ENCODE measurements at places on chromosomes 11 and 22. TPM values are rescaled to one million over a fixed set of nuclear protein-coding genes. Genes with fewer than 3 reads are reported as not detected.

The ARHGAP32 gene
- total RNA-seq = 79.3 TPM

The GNB1L gene
- 6.0 TPM for total RNA-seq

DNA sequence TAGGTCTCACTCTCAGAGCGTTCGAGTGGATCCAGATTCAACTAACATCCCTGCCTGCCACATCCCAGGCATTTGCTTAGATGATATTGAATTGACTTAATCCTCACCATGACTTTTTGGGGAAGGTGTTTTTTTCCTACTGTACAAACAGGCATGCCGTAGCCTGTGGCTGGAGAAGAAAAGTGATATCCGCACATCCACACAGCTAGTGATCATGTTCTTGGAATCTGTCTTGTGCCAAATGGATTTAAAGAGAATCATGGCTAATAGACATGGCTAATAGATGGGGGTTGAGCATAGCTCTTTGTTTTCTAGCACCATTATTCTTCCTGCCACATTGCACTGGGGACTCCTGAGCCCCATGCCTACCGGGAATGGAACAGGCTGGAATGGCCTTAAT lies 82.1 kb upstream of the THY1 start:
- no peak for DNase-seq

DNA sequence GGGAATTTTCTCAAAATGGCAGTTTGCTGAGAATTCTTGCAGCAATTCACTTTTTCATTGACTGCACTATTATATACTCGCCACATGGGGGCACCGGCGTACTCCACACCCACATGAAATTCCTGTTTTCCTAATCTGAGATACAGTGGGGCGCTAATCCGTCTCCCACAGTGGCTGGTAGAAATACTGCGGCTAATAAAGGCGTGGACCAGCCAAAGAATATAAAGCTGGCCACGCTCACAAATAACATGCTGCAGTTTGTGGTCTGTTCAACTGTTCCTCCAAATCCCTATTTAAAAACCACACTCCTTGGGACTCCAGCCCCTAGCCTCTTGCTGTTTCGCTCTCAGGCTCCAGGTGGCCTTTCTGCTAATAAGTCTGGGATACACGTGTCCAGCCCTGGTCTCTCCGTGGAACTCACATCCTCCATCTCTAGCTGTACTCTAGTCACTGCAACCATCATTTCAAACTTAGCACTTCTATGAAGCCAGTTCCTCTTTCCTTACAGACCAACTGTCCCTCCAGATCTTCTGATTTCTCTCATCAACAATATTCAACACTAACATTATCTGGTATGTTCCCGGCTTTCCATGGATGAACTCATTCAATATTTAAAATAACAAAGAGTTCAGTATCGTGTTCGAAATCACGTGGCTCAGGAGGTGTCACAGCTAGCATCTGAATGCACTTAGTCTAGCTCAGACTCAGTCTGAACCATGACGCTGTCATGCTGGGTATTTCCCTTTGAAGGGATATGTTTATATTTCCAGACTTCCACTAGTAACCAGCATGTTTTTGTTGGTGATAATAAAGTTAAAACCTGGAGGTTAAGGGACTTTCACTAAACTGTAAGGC lies 22.0 kb downstream of the TBRG1 start:
- peak; percentile 59 for DNase-seq

DNA sequence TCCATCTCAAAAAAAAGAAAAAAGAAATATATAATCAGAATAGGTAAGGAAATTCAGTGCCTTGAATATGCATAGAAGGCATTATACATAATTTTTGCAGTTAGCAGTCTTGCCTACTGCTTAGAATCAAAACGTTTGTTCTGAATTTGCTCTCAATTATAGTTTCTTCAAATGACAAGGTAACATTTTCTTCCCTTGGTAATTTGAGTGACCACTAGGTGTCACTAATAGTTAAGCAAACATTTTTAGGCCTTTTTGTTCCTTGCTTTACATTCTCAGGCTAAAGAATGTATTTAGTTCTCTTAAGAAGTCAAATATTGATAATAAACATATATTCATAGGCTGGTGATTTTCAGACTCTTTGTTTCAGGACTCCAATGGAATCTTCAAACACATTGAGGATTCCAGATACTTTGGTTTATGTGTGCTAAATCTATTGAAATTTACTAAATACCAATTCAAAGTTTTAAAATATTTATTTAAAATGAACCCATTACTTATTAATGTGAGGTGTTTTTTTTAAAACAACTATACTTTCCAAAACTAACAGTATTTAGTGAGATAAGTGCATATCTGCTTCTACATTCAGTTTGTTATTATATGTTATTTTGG lies 55.0 kb upstream of the DEPDC7 start:
- no peak for DNase-seq

DNA sequence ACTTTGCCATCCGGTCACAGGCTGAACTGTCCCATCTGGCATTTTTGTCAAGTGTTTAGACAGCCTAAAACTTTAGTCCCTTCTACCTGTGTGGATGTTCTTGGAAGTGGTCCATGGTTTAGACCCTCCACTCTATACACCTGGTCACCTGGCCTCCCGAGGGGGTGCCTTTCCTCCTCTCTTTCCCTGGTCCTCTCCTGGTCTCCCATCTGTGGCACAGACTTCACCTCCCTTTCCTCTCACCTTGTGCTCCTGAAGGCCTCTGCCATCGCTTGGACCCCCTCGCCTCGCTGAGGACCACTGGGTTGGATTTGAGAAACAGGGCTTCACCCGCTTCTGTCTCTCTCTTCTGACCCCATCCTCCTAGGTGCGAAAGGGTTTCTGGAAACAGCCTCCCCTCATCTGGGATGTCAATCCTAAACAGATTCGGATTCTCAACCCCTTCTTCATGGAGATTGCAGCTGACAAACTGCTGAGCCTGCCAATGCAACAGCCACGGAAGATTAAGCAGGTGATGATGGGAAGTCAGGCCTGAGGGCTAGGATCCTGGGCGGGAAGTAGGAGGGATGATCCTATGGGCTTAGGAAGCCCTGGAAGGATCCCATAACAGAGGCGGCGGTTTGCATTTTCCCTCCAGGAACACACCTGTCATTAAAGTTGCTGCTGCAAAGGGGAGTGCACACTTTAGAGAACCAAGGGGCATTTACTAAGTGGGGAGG lies 53.6 kb downstream of the ST3GAL4 start:
- no peak for DNase-seq

DNA sequence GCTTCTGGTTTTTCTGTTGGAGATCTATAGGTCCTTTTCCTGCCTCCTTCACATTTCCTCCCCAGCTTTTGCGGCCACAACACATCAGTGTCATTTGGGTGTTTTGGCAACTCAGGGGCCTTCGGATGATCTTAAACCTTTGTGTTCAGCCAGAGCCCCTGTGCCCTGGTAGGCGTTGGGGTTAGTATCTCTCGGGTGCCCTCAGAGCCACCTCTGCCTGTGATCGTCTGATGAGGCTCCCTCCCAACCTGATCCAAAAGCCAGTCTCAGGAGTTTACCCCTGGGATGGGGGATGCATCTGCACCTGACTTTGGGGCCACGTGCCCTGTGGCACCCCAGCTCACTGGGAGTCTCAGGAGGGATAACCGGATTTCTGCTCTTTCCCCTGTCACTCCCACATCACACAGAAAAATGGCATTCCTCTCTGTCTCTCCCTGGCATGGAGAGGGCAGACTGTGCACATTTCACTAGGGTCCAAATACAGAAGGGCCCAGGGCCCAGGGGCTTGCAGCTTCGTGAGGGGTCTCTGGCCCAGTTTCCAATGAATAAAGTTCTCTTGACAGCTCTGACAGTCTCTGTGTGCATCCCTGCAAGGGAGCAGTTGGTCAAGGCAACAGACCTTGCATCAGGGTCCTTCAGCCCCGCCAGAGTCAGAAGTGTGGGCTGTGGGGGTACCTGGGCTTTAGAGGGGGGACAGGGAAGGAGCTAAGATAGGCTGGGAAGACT lies 2.6 kb downstream of the RNF26 start:
- no peak for DNase-seq

GRCh38 chr22:20427104-20427944 lies 10.3 kb downstream of the SCARF2 start:
- DNase-seq = no peak

DNA sequence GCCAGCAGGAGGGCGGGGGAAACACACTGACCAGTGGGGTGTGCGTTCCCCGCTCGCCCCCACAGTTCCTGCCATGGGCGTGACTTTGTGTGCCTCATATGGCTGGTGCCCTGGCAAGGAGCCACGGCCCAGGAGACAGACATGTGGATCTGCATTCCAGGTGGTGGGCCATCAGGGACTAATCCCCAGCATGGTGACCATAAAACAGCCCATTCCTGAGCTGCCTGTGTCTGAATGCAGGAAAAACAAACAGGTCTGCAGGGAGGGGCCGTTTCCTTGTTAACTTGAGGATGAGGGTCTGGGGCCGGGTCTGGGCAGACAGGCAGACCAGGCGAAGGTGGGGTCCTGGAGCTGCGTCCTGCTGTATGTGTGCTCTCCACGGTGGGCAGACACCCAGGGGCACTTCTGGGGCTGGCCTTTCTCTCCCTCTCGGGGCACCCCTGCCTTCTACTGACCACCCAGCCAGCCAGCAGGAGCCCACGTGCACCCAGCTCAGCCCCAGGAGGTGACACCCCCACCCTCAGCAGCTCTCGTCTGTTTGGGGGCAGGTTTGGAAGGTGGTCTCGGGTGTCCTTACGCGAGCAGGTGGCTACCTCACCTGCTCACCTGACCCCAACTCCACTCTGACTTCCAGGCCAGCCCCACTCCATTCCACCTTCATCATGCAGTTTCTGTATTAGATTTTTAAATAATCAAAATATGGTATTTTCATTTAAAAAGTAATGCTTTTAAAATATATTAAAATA lies 120.3 kb downstream of the KCNQ1OT1 start:
- DNase-seq = peak; percentile 37

Measured in ureter (tissue), 1 donor.